Foreskin keratinocyte (primary cell): ENCODE measurements at places on chromosomes 3 and 15. TPM values are rescaled to one million over a fixed set of nuclear protein-coding genes. Genes with fewer than 3 reads are reported as not detected.

The CSPG4 gene
- 2.7 and 5.1 TPM in 2 replicates for polyA plus RNA-seq

The ACAN gene
- 0.01 TPM in 1 of 2 replicates, not detected in the other for polyA plus RNA-seq

The GNL3 gene
- polyA plus RNA-seq: 65.2 and 86.5 TPM in 2 replicates

The ARPP21 gene
- polyA plus RNA-seq: not detected in 2 replicates

The GABRR3 gene
- polyA plus RNA-seq: not detected in 2 replicates

The GPR87 gene
- polyA plus RNA-seq: 51.5 and 52.2 TPM in 2 replicates
